Left kidney (tissue), 8 donors: ENCODE measurements at places on chromosomes 3 and 15. TPM values are rescaled to one million over a fixed set of nuclear protein-coding genes. Genes with fewer than 3 reads are reported as not detected.

Gene SKOR1
- 0.70 TPM for polyA plus RNA-seq

Gene SCN11A
- 1.8 TPM for polyA plus RNA-seq

Gene SCAP
- 83.5 TPM for polyA plus RNA-seq

Gene LRRC34
- 18.1 TPM for polyA plus RNA-seq

Gene FGD5
- polyA plus RNA-seq = 20.9 TPM

Gene TEX55
- not detected for polyA plus RNA-seq

Gene CCR8
- polyA plus RNA-seq = not detected

Gene NR2E3
- 1.0 TPM for polyA plus RNA-seq

Gene CCR9
- 0.05 TPM for polyA plus RNA-seq

Gene SEMA6D
- 41.4 TPM for polyA plus RNA-seq

Gene CXCR6
- polyA plus RNA-seq = 0.63 TPM

Gene SPATA12
- 0.22 TPM for polyA plus RNA-seq

Gene CKMT1A
- polyA plus RNA-seq = 2.5 TPM

Gene CYP1A2
- polyA plus RNA-seq = 0.18 TPM

- no peak for DNase-seq
Measured at GRCh38 chr3:25040748-25041147, 387.3 kb upstream of the RARB start.

DNA sequence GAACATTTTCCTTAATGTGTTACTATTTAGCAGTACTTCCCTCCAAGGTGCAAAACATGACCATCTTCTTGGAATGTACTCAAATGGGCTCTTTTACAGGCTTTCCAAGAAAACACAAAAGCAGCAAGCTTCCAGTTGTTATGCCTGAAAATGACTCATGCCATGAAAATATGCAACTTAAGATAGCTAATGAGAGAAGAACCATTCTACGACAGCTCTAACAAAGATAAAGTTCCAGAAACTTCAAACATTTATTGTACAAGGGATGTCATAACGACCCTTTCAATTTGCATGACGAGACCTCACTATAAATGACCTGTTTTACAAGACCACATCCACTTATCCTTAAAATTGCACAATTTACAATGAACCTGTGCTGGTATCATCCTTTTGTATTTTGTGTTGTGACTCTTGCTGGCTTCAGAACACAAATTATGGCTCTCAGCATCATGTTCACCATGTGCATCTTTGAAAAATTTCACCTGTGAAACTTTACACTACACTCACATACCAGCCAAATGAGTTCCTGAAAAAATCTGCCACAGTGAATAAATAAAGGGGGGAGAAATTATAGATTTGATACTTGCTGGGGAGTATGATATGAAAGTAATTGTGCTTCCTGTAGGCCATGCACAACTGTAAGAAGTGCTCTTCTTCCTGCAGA lies 433.7 kb downstream of the MAGI1 start:
- no peak for DNase-seq

GRCh38 chr3:16898595-16899395 lies 14.0 kb downstream of the PLCL2 start:
- DNase-seq = no peak

DNA sequence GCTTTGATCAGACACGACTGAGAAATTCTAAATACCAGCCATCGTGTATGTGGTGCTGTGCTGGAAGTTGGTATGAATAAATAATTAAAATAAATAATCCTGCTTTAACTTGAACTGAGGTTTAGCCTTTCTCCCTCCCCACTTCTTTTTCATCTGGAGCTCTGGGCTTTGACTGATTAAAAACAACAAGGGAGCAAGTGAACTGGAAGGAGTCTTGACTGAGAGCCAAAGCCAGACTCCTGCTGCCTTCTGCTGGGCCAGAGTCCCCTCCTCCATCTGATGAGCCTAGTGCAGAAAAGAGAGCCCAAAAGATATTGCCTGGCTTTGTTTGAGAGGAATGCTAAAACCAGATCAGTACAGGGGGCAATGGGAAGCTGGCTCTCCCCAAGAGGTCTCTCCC lies 96.0 kb downstream of the CCNL1 start:
- no peak for DNase-seq

- DNase-seq = no peak
Measured at GRCh38 chr15:68695061-68695595, 116.3 kb downstream of the CORO2B start.

GRCh38 chr3:64684715-64685261 lies 3.0 kb downstream of the ADAMTS9 start:
- peak; percentile 60 for DNase-seq

DNA sequence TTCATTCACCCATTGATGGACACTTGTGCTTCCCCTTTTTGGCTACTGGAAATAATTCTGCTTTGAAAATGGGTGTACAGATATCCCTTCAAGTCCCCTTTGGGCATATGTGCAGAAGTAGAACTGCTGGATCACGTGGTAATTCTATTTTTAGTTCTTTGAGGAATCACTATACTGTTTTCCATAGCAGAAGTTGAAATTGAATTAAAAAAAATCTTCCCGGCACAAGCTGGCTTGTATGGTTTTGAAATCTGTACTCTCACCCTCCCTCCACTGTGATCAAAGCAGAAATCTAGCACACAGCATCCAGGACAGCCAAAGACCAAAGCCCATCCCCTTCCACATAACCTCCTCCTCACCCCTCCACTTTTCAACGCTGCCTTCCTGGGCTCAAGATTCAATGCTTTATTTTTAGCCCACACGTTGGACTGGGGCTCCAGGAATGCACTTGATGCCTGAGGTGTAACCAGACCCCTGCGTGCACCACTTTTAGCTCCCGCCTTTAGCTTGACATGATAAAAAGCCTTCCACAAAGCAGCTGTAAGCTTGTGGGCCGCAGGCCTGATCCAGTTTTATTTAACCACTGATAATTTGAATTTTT lies 29.9 kb downstream of the TMEM40 start:
- DNase-seq = peak; percentile 64

GRCh38 chr3:78506581-78507195 lies 1261.1 kb downstream of the ROBO1 start:
- no peak for DNase-seq

DNA sequence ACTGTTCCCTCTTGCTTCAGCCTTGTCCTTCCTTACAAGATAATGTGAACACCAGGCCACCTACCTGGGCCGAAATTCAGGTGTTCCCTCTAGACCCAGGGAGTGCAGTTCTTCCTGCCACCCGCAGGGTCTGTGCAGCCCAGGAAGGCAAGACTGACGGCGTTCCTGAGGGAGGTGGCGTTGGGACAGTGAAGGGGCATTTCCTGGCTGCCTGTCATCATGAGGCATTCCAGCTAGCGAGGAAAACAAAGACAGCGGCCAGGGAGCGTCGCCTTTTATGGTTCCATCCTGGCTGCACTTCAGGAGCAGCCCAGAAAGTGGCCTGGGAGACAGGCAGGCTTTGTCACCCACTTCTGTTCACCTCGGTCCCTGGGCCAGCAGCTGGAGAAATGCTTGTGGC lies 84.8 kb upstream of the WNT5A start:
- DNase-seq = no peak

- no peak for DNase-seq
Measured at GRCh38 chr3:175743733-175744400, 884.7 kb downstream of the NAALADL2 start.

GRCh38 chr3:192818126-192818525 lies 90.8 kb upstream of the FGF12 start:
- DNase-seq = no peak

- DNase-seq = no peak
Measured at GRCh38 chr3:195839260-195840010, 27.7 kb upstream of the MUC4 start.

GRCh38 chr3:184448321-184449160 lies 68.7 kb downstream of the CHRD start:
- no peak for DNase-seq

DNA sequence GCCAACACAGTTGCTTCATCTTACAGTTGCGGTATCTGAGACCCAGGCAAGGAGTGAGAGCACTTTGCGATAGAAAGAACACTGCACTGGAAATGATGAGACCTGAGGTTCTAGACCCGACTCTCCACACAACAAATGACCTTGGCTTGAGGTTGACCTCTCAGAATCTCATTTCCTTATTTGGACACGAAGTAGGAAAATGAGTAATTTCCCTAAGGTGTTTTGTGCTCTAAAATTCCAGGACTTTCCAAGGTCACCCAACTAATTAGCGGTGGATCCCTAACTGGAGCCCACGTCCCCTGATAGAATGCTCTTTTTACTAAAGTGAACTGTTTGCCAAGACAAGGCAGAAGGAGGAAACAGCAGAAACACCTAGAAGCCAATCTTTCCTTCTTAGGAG lies 26.7 kb upstream of the FBN1 start:
- DNase-seq = no peak

- DNase-seq = no peak
Measured at GRCh38 chr15:48063411-48063985, 57.3 kb upstream of the SLC24A5 start.

- DNase-seq = no peak
Measured at GRCh38 chr3:170740726-170741591, 129.0 kb downstream of the RPL22L1 start.

- no peak for DNase-seq
Measured at GRCh38 chr3:45135959-45136358, 10.2 kb downstream of the CDCP1 start.

DNA sequence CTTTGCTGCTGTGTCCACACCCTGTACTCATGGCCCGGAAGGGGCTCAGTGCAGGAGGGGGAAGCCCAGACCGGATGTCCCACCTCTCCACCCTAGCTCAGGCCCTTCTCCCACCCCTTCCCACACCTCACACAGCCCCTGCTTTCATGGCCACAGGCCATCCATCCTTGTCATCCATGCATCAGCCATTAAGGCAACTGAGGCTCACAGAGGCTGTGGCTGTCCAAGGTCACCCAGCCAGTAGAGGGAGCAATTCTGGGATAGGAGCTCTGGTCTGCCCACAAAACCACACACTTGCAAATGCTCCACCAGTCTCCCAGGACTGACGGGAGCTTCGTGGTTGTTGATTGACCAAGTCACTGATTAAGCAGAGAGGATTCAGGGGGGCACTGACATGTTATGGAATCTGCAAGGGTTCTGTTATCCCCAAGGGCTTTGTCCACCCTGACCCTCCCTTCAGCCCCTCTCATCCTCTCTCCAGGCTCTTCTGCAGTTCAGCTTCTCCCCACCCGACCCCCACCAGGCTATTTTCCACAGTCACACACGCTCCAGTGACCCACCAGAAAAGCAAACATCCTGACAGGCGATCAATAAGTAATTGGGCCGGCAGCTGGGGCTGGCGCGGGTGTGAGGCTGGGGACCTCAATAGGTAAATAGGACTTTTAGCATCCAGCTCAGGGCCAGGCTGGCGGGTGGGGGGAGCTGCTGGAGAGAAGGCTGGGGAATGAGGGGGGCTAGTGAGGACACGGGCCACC lies 15.1 kb downstream of the LINGO1 start:
- no peak for DNase-seq

DNA sequence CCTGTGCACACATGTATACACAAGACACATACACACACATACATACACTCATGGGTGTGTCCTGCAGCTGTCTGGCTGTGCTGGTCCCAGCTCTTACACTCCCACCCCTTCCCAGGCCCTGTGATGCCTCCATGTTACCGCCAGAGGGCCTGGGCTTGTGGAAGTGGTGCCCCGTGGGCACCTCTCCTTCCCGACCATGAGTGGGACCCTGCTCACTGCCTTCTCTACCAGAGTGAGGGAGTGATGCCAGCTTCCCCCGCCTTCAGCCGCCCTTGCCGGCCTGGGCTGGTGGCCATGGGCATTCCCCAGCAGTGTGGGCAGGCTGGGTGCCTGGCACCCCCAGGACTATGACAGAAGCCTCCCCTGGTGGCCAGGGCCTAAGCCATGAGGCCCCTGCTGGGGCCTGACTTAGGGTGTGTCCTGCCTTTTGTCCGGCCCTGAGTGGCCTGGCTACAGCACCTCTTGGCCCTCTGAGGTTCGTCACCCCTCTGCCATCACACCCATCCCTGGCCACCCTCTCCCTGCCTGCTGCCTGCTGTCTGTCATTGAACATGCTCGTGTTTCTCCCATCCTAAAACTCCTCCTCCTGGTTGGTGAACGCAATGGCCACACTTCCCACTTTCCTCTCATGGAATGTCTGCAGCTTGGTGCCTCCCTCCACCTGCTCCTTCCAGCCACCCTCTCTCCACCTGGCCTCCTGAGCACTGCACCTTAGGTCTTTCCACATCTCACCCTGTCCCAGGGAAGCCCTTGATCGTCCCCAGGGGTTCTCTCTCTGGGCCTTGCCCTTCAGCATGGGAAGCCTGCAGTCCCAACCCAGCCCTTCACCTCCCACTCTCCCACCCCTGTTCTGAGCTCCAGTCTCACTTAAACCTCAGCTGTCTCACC lies 14.6 kb downstream of the HDAC11 start:
- no peak for DNase-seq

DNA sequence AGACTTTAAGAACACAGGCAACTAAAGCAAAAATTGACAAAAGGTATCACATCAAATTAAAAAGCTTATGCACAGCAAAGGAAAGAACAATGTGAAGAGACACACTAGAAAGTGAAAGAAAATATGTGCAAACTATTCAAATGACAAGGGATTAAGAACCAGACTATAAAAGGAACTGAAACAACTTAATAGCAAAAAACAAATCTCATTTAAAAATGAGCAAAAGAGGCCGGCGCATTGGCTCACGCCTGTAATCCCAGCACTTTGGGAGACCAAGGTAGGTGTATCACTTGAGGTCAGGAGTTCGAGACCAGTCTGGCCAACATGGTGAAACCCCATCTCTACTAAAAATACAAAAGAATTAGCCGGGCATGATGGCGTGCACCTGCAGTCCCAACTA lies 14.4 kb downstream of the NGLY1 start:
- DNase-seq = no peak

GRCh38 chr3:120064641-120065040 lies 29.6 kb downstream of the GSK3B start:
- DNase-seq = no peak
